ENCODE measurements at places on chromosomes 6 and 20.

DNA sequence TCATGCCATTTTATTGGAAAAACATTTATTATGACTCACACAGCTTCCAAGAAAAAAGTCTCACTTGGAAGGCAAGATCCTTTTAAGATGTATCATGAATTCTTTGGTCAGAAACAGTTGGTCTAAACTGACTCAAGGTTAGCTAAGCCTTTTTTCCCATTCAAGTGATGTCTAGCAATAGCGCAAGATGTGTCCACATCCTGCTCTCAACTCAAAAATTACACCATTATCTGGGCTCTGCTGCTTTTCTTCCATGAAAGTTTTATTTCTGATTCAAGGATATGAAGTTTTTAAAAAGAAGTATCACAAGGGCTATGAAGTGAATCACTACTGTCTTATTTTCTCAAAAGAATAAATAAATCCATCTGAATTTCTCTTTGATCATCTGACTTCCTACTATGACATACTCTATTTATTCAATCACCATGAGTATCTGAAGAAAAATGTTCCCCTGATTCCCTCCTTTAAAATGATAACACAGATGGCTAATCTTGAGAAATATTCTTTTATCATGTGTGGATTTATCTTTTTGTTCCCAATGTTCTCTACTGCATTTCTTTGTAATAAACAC is 139.2 kb downstream of the AHI1 start:
- no peak for DNase-seq

DNA sequence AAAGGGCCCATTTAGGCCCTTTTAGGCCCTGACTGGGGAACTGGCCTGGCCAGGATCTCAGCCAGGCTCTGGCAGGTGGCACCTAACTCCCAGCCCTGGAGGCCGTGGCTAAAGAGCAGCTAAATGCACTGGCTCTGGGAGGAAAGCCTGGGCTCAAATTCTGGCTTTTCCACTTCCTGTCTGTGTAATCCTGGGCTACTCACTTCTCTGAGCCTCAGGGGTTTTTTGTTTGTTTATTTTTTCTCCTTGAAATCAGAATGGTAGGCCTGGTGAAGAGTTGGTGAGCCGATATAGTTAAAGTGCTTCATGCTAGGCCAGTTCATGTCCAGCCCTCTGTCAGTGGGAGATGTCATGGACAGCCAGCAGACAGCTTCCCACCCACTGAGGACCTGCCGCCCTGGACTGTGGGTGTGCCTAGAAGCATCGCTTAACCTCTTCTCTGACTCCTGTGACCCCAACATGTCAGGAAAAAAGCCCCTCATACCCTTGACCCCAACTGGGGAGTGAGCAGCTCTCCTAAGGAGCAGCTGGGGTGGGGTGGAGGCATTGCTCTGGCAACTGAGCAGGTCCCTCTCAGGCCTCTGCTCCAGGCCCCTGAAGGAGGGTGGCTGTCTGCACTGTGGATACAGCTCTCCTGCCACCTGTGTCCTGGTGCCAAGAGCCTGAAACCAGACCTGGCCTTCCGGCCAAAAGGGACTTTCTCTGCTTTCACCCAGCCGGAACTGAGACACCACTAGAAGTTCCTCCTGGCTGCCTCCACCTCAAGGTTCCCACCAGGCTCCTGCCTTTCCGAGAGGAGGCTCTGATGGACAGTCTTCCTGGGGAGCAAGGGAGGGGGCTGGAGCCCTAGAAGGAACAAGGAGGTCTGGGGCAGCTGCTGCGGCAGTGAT is 57.2 kb upstream of the MYL9 start:
- DNase-seq = no peak

- peak; percentile 27 for DNase-seq
Measured at GRCh38 chr6:132797951-132798868, at the start of gene SLC18B1. SLC18B1 (minus strand) TSS chr6:132798637; CDS start chr6:132798456, 181 bp downstream.

DNA sequence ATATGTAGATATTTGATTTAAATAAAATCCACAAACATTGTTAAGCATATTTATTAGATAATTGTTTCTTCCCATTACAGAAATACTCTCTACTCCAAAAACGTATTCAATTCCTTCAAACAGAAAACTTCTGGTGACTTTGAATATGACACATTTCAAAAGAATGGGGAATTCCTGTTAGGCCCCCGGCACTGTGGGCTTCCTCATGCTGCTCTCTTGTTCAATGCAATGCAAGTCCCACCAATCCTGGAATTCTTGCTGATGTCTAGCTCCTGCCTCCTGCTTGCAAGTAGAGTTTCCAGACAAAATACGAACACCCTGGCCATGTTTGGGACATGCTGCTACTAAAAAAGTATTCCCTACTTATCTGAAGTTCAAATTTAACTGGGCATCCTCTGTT is 544.1 kb downstream of the QKI start:
- no peak for DNase-seq

- DNase-seq = no peak
Measured at GRCh38 chr20:23118766-23119165, 32.6 kb upstream of the CD93 start.

DNA sequence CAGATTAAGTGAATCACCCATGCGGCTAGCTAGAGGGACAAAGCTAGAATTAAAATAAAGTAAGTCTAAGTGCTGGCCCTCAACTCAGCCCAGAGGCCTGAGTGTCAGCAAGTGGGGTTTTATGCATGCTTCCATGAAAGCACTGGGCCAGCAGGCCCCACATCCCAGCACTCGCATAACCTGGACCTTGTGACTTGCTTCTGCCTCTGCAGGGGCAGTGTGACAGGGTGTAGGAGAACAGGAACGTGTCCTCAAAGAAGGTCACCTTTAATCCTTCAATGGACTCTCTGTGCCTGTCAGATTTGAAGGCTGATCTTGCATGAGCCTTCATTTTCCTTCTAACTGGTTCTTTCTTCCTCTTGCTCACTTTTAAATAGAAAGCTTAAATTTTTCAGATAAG is 183.4 kb downstream of the ALDH8A1 start:
- DNase-seq = no peak

DNA sequence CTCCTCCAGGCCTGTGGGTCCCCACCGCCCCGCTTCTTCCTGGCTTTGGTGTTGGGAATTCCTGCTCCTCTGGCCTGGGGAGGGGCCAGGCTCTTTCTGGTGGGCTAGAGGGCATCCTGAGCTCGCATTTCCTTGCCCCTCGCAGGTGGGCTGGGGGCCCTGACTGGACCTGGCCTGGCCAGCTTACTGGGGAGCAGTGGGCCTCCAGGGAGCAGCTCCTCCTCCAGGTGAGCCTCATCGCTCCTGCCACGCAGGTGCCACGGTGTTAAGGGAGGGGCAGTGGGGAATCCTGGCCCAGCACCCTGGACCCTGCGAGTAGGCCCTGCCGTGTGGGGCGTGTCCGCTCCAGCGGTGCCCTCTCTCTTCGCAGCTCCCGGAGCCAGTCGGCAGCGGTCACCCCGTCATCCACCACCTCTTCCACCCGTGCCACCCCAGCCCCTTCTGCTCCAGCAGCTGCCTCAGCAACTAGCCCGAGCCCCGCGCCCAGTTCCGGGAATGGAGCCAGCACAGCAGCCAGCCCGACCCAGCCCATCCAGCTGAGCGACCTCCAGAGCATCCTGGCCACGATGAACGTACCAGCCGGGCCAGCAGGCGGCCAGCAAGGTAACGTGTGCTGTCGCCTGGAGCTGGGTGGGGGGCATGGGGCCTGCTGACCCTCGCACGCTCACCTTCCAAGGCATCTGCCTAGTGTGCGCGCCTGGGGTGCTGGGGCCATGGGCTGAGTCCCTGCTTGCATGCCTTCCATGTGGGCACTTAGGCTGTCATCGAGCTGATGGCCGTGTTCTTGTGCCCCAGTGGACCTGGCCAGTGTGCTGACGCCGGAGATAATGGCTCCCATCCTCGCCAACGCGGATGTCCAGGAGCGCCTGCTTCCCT is 4.7 kb downstream of the ADRM1 start:
- no peak for DNase-seq

DNA sequence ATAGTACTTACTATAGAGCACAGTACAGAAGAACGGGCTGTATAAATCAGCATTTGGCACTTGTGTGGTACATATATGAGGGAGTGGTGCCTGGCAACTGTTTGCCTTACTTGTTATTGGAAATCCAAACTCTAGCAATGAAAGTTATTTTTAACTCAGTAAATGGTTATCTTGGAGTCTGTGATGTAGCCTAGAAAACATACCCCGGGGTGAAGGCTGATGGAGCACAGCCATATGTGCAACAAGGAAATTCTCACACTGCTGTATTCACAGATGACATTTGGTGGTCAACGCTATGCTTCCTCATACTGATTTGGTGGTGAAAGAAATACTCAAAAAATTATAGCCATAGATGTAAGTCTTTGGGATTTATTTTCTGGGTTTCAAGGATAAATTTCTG is 807.5 kb upstream of the FLRT3 start:
- DNase-seq = no peak

DNA sequence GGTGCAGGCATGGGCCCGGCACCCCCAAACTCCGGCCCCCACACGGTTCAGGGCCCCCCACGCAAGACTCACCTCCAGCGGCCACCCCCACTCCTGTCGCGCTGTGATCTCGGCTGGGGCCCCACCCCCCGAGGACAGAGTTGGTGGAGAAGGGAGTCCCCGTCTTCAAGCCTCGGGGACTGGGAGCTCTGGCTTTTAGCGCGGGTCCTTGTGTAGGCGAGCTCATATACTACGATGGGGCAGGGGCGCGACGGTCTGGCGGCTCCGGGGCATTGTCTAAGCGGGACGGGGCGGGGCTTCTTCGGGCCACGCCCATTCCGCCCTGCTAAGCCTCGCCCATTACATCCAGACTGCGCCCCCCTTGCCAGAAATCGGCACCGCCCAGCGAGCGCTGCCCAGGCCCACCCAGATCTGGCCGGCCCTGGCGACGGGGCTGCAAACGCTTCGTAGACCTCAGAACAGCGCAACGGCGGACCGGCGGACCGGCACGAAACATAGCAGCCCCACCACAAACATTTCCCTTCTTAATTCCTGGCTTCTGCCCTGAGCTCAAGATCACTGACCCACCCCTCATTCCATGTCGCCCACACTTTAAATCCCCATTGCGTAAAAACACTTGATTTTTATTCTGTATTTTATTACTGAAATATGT is 1.0 kb upstream of the DDAH2 start:
- peak; percentile 70 for DNase-seq

Data from NCI-H1436 (cell line).